Erythroblast (primary cell): ENCODE measurements at places on chromosomes 7 and 10.

DNA sequence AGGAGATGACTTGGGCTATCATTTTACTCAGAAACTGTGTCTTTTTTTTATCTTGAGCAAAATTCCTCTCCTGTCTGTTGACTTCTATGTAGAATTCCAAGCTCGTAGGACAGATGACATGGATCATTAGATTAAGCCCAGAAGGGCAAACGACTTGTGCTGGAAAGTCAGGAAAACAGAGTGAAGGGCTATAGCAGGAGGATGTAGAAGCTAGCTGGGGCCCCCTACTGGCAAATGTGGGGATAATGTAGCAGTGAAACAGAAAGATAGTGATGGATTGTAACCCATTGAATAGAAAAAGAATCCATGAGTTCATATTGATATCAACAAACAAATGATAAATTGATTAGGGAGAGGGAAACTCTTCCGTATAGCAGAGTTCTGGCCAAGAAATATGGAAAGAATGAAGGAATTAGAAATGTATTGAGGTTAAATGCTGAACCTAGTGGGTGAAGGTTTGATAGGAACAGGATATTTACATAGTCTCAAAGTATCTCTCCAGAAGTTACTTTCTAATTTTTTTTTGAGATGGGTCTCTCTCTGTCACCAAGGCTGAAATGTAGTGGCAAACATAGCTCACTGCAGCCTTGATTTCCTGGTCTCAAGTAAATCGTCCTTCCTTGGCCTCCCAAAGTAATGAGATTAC lies 103.6 kb downstream of the LYZL1 start:
- peak; percentile 14 for DNase-seq

DNA sequence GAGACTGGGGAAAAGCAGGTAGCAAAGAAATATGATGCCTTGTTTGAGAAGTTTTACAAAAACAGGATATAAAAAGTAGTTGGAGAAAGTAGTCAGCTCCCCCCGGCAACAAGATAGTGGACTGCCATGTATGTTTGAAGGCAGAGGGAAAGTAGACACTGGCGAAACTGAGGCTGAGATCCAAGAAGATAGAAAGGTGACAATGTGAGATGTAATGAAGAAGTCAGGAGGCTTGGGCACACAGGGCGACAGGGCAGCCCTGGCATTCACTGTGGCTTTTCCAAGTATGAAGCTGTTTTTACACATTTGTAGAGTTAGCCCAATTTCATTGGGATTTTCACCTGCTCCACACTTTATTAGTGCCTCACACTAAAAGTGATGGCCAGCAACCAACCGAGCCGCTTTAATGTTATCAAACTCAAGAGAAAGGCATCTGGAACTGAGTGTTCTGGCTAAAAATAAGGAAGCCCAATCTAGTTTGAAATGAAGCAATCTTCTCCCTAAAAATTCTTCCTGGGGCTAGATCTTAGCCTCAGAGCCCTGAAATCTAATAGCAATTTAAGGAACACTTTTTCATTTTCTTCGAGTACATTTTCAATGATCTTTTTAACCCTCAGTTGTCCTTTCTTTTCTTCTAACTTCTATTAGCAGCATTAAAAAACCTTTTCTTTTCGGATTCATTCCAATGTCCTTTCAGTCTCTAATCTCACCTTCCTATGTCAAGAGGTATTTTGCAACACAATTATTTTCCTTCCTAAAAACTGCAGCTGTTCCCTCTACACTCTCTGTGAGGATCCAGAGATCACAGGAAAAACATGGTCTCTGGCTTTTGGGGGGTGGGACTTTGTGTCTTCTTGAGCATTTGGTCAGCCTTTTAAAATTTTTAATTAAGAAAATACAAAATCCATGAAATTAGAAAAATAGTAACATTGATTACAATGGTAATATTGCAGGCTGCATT lies 108.0 kb downstream of the RNLS start:
- DNase-seq, result no peak

GRCh38 chr7:90897961-90898469 lies 301.9 kb downstream of the CDK14 start:
- no peak for DNase-seq

- DNase-seq, result no peak
These were observed 8.2 kb upstream of the RNF148 start for GRCh38 chr7:122710916-122711315.

GRCh38 chr10:21509341-21510240 lies 15.9 kb downstream of the SKIDA1 start:
- DNase-seq, result peak; percentile 36

GRCh38 chr10:31635415-31636065 lies 293.1 kb downstream of the ARHGAP12 start:
- DNase-seq, result no peak

DNA sequence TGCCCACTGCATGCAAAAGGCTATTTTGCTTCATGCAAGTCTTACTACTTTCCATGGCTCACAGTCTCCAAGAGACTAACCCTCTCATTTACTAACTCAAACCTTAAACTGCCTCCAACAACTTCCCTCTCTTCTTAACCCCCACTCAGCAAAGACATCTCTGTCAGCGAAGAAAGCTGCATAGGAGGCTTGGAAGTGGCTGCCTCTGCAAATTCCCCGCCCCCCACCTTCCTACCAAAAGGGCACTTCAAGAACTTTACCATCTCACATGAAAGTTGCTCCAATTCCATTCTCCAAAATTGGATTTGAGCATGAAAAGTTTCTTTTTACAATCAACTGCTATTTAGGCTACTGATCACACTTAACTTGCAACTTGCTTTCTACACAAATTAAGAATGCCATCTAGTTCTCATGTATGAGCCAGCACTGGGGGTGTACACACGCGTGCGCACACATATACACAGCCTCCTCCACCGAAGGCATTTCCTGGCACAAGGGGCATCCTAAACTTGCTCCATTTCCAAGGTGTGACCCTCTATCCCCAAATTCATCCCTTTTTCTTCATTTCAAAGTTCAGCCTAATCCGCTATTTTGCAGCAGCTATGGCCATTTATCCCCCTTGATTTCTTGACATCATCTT lies 1.8 kb downstream of the CCDC6 start:
- peak; percentile 18 for DNase-seq

DNA sequence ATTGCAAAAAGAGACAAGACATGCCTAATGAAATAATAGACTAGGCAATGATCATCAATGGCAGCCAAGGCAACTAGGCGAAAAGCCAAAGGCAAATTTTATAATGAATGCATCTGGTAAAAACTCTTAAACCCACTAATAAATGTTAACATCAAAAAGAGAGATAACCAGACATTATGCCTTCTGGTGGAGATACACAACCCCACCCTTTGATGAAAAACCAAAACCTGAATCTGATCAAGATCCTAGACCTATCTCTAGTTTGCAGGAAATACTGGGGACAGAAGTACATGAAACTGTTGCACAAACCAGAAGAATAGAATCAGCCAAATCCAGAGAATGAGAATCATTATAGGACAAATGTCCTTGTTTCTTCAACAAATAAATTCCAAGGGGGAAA lies 22.0 kb upstream of the GSAP start:
- peak; percentile 6 for DNase-seq

DNA sequence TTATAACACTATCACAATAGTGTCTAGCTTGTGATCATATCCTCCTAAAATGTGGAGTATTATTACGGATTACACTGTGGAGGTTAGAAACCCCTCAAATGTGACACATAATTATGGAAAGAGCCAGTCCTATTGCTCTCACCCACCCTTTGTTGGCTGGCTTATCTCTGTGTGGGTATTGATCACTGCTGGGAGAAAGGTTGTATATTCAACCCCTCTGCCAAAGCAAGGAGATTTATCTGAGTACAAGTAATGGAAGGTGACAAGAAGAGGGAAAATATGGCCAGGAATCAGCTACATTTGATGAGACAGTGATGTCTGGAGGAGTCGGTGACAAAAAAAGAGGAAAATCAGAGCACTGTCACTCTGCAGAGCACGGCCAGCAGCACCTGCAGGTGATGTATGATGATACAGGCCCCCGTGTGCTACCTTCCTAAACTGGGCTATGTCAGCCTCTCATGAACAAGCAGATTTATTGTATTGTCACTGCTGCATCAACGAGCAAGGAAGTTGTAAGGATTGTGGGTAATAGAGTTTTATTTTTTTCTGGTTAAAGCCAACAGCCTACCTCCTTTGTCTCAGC lies 235.3 kb downstream of the PHF14 start:
- no peak for DNase-seq

DNA sequence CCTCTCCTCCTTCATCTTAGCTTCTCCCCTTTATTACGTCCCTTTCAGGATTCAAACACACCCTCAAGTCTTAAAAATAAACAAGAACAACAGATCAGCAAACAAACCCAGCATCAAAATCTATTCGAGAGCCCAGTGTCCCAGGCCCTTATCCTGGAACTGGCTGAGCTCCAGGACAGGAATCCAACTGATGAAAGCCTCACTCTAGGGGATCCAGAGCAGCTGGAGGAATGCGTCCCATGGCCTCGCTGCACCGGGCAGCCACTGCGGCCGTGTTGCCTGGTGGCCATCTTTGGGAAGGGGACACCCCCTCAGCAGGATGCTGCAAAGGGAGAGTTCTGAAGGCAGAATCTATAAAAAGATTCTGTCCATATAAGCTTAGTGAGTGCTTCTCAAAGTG lies 156.5 kb upstream of the BMPER start:
- no peak for DNase-seq

GRCh38 chr10:126908729-126909128 lies 3.5 kb downstream of the DOCK1 start:
- no peak for DNase-seq

GRCh38 chr7:92806496-92806895 lies 29.9 kb downstream of the CDK6 start:
- DNase-seq, result no peak

GRCh38 chr10:13769946-13770345 lies 183.2 kb downstream of the PRPF18 start:
- no peak for DNase-seq
